NCI-H2081 (cell line): ENCODE measurements at places on chromosomes 7 and 10.

DNA sequence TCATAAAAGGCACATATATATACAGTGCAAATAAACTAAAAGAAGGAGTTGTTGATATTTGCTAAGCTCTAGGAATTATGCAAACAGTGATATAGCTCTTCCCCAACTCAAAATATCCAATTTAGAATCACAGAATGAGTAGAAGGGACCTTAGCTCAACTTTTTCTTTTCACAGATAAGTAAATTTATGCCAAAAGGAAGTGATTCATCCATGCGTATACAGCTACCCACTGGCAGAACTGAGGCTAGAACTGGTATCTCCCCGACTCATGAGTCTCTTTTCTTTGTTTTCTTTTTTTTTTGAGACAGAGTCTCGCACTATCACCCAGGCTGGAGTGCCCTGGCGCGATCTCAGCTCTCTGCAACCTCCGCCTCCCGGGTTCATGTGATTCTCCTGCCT is 54.2 kb upstream of the SVIL start:
- no peak for DNase-seq

DNA sequence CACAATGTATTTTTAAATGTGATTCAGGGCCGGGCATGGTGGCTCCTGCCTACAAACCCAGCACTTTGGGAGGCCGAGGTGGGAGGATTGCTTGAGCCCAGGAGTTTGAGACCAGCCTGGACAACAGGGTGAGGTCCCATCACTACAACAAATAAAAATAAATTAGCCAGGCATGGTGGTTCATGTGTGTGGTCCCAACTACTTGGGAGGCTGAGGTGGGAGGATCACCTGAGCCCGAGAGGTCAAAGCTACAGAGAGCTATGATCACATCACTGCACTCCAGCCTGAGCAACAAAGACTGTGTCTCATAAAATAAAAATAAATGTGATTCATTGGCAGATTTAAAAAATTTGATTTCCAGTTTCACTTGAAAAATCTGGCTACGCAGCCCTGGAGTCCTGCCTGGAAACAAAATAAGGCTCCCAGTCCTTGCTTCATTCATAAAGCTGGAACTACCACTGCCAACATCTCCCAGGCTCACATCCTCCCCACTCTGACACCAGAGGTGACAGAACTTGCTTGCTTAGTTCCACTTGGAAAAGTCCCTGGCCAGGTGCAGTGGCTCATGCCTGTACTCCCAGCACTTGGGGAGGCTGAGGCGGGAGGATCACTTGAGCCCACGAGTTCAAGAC is 27.9 kb upstream of the SLC35G1 start:
- DNase-seq: no peak

GRCh38 chr10:5587151-5588079 is 62.7 kb downstream of the CALML3 start:
- no peak for DNase-seq

DNA sequence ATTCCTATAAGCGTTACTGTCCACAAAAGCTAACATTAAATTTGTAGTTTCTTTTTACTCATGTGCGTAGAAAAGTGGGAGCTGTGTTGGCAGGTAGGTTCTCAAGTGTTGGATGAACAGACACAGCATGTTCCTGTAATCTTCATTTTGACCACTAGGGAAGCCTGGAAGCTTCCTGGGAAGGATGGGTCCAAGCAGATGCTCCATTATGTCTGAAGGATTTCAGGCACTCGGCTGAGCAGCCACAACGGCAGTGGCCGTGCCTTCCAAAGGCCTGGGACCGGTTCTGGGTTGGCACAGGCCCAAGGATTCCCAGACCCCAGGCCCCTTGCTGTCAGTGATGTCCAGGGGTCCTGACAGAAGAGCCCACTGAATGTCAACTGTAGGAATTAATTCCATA is 386.3 kb downstream of the TNS3 start:
- no peak for DNase-seq

DNA sequence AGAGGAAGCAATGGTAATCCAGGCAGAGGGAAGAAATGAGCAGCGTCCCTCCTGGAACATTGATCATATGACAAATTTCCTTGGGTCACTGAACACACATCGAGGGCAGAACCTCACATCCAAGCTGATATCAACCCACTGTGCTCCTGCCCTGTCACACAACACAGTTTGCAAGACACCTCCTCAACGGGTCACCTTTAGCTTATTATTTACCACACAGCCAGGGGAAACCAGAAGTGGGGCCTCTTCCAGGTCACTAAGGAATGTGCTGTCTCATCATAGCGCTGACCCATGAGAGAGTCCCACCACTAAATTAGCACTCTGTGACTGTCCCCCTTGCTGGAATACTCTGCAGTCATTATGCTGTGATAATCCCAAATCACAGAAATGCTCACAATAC is 69.7 kb upstream of the PPP1R3C start:
- DNase-seq: no peak

GRCh38 chr7:28483908-28484605 is 71.7 kb downstream of the CREB5 start:
- no peak for DNase-seq

DNA sequence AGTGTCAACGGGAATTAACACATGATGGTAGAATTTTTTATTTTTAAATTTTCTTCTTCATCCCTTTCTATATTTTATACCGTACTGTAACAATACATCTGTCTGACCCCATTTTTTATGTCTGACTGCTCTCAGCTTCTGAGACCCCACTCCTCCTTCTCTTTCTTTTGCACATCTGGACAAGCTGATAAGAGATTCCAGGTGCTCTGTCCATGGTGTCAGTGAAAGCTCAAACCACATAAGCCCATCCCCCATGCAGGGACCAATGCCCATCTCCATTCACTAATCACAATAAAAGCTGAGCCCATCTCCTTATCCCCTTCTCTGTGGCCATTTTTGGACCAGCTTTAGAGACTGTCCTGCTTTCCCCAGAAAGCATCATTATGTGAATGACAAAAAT is 8.7 kb downstream of the GSDME start:
- no peak for DNase-seq
